Foreskin keratinocyte (primary cell): ENCODE measurements at places on chromosomes 12 and 14. TPM values are rescaled to one million over a fixed set of nuclear protein-coding genes. Genes with fewer than 3 reads are reported as not detected.

DNA sequence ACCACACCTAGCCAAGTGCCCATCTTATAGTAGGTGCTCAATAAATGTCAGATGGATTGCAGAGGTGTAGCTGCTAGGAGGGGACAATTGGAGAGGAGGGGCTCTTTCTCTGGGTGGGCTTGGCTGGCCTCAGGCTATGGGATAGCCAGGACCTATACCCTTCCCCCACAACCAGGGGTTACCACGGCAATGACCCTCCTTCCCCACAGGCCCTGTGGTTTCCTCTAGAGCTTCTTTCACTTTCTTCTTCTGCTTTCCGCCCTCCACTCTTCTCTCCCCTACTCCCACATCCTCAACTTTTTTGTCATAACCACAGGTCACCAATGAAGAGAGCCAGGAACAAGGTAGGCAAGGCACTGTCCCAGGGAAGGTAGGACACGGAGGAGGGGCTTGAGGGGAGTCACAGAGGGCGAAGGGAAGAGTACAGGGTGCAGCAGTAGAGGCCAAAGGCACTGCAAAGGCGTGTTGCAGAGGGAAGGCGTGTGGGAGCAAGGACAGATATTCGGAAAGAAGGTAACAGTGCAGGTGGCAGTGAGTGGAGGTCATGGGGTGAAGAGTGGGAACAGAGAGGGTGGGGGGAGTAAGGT, 1.9 kb upstream of the ITGB7 start:
- DNase-seq = no peak

DNA sequence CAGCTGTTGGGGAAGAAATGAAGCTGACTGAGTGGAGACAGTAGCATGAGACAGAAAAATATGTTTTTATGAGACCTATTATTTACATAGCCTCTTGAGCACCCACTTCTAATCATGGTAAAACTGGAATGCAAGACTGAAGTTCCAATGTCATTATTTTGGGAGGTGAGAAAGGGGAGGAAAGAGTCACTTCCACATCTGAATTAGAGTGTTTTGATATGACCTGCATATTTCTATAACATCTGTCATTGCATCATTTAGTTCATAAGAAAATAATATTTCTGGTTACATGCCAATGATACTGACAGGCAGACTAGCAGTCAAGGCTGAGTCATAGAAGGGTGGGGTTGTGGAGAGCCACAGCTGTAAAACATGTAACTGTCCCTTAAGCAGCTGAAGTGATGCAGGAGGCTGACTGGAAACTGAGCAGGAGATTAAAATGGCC, 26.7 kb downstream of the NTN4 start:
- peak; percentile 90 for DNase-seq

- peak; percentile 13 for DNase-seq
Measured at GRCh38 chr14:105411017-105411941, 8.3 kb upstream of the MTA1 start.

GRCh38 chr12:104873374-104873773, 84.7 kb downstream of the SLC41A2 start:
- no peak for DNase-seq

GRCh38 chr12:67826946-67827720, 162.1 kb upstream of the IFNG-AS1 start:
- peak; percentile 17 for DNase-seq

DNA sequence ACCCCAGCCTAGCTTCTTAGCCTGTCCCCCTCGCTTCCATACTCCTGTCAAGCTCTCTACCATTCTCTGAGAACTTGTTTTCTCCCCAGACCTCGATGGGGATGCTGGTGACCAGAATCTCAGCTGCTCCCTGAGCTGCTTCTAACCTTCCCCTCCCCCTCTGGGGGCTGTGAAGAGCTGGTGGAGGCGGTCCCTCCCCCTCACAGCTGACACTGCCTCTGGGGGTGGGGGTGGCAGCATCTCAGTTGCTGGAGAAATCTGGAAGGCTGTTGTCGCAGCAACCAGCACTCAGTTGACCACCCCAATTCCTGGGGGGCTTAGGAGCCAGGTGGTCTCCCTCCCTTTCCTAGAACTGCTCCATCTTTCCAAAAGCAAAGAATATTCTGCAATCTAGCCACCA, 4.7 kb downstream of the PPP1R1A start:
- no peak for DNase-seq

- no peak for DNase-seq
Measured at GRCh38 chr14:105408592-105408991, 10.3 kb downstream of the TEX22 start.

DNA sequence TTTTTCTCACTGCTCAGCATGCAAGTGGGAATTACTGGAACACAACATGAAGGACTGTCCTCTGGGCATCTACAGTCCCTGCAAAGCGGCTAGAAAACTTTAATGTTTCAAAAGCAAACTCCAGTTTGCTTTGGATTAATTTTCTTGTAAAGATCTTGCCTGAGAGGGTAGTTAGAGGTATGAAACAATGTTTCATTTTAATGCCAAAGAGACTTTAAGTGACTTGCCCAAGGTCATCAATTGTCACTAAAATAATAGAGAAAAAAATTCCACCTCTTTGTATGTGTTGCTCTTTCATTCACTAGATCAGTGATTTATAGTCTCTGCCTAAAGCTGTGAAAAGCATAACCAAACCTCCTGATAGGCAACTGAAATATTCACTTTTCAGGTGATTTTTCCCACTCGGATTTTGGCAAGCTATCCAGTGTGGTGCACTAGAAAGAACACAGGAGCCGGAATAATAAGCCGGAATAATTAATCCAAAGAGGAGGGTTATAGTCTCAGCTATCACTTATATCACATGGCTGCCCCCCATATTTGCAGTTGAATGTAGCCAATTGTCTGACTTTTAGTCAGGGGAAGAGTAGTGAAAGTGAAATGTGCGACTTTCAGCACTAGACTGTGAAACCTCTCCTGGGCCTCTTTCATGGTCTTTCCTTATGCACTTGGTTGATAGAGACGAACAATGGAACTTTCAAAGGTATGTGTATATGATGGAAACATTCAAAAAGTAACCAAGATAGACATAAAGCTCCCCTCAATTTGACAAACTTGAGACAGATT, 107.7 kb downstream of the SLC6A15 start:
- no peak for DNase-seq

DNA sequence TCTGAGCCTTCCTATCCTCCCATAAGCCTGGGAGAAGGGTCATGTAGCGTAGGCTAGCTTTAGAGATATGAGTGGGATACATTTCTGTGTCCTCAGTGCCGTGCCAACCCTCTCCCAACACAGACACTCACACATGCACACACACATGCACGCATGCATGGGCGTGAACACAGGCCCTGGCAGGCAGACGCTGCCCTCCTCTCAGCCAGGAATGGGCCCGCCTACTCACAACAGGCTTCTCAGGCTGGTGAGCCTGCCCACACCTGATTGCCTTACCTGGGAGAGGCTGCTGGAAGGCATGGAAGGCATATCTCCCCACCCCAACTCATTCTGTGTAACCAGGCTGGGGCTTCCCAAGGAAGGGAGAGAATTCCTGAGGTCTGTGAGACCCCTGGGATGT, 12.8 kb upstream of the ACVR1B start:
- DNase-seq = peak; percentile 42

DNA sequence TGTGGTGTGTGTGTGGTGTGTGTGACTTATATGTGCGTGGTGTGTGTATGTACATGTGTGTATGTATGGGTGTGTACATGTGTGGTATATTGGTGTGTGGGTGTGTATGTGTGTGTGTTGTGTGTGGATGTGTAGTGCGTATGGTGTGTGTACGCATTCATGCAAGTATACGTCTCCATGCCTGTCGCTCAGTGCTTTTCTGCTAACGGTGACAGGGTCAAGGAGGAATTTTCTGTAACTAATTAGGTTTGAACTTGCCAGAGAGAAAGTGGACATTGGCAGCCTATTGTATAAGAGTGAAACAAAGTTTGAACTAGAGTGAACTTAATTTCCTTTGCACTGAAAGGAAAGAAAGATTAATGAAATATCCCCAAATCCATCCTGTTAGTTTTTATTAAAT, 120.9 kb upstream of the GSC start:
- no peak for DNase-seq

GRCh38 chr12:119374635-119375034, 40.1 kb downstream of the CCDC60 start:
- no peak for DNase-seq

DNA sequence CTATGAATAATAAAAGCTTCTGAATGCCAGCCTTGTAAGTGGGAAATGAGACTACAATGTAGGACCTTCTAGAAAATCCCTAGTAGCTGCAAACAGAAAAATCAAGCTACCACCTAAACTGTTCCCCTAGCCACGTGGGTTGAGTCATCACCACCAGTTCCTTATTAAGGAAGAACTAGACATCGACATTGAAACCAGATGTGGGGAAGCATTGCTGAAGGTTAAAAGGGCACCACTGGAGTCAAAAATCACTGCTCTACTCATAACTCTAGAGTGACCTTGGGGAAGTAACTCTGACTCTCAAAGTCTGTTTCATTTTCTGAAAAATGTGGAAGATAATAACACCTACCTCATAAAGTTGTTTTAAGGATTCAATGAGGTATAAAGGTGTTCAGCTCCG, 9.4 kb upstream of the CNIH1 start:
- no peak for DNase-seq

GRCh38 chr14:91346838-91347173, 70.8 kb downstream of the CCDC88C start:
- DNase-seq = no peak

DNA sequence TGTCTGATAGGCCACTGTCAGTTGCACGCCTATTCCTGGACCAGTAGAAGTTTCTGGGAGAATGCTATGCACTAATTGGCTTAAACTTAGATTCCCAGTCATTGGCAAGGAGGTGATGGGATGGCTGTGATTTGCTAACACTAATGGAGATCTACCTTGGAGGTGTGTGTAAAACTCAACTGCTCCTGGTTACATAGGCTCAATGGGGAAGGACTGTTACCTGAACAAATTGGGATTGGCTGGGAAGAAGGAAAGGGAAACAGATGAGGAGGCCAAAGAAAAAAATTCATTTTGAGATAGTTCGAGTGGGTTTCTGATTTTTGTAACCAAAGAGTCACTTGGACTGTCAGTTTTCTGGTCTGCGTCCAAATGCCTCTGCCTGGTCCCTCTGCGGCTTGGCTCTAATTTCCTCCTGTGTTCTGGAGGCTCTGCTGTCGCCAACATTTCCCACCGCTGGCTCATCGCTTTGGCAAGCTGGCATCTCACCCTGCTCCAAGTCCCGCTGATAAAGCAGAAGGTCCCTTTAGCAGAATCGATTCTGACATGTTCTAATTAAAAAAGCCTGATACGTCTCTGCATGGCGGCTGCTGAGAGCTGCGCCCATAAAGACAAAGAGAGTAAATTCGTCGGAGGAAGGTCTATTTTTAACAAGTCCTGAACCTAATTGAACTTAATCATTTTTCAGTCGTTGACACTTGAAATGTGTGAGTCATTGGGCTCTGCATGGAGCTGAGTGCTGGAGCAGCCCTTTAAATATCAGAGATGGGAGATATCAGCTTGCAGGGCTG, 2.0 kb upstream of the CCDC63 start:
- peak; percentile 53 for DNase-seq

GRCh38 chr14:74503291-74503937, 9.8 kb downstream of the ISCA2 start:
- DNase-seq = no peak

DNA sequence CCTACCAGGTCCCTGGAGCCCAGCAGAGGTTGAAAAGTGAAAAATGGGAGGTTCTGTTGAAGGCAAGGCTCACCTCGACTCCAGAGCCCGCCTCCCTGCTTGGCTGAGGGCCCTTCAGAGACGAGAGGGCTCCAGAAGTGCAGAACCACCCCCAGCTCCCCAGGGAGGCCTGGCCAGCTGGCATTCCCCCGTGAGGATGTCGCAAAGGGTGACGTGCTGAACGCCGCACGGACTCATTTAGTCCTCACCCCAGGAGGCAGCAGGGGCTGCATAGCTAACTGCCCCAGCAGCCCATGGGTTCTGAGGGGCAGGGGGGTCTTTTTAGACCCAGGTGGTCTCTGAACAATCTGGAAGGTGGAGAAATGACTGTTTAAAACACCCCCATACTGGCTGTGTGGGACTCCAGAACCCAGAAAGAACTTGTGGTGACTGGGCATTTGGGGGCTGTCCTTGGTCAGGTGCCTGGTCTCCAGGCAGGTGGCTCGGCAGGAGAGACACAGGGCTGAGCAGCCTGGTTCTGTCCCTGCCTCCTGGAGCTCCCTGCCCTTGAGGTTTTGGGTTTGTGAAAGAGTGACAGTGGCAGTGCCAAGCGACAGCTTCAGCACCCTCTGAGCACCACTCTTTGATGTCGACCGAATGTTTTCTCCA, 32.0 kb downstream of the ANAPC7 start:
- DNase-seq = no peak

DNA sequence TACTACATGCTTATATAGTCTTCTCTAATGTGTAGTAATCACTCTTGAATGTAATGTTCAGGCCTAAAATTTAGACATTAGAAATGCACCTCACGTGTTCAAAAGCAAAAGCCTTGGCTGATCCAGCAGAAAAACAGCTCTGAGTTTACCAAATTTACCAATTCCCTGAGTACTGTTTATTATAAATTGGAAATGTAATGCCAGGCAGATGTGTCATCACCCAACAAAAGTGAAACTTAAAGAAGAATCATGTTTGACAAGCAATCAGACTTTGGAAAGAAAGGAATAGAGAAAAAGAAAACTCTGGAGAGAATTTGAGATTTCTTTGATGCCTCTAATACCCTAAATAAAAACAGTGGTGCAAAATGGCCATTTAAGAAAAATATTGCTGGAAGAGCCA, 26.5 kb upstream of the STRAP start:
- peak; percentile 20 for DNase-seq

- DNase-seq = peak; percentile 15
Measured at GRCh38 chr14:39175445-39176262, 600 bp downstream of the PNN start.

GRCh38 chr12:50979369-50980052, 27.2 kb downstream of the HIGD1C start:
- no peak for DNase-seq

Gene CLEC12A
- not detected in 2 replicates for polyA plus RNA-seq

Gene CCDC177
- not detected in 2 replicates for polyA plus RNA-seq

Gene SLCO1C1
- not detected in 2 replicates for polyA plus RNA-seq

Gene GPR135
- 0.12 and 0.13 TPM in 2 replicates for polyA plus RNA-seq

Gene SOAT2
- polyA plus RNA-seq = not detected in 2 replicates

Gene GPR84
- polyA plus RNA-seq = 0.07 TPM in 2 replicates

Gene MYF6
- polyA plus RNA-seq = not detected in 2 replicates

Gene CACNA1C
- polyA plus RNA-seq = not detected in 2 replicates

Gene SRRM4
- polyA plus RNA-seq = not detected in 2 replicates

Gene DERA
- 26.7 and 30.9 TPM in 2 replicates for polyA plus RNA-seq

Gene SPTB
- polyA plus RNA-seq = 0.09 and 0.16 TPM in 2 replicates

Gene SLC4A8
- 0.48 TPM in 2 replicates for polyA plus RNA-seq

Gene SALL2
- polyA plus RNA-seq = 1.6 and 1.8 TPM in 2 replicates

Gene TAC3
- not detected in 2 replicates for polyA plus RNA-seq
